ENCODE measurements at places on chromosomes 6 and 20.
A peak's percentile ranks its signal among the peaks of the same experiment; 100 is the strongest.

- peak; percentile 5 for DNase-seq
These were observed 18.4 kb upstream of the SLC22A1 start for GRCh38 chr6:160102956-160103824.

DNA sequence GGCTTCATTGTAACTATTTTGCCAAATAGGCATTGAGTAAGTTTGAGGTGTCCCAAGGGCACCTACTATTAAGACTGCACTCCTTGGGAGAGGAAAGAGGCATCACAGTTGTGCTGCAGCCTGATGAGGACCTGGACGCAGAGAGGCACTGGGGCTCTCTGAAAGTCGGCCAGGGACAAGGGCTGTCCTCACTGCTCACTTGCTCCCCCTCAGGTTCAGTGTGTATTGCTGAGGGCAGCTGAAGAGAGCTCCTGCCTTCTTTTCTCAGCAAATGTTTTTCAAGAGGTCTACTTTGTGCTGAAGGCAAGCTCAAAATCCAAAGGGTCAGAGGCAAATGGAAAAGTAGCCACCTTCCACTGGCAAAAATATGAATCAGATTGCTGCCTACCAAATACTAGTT, 331.8 kb downstream of the RIMS1 start:
- DNase-seq: no peak

GRCh38 chr6:36839749-36840431, 646 bp upstream of the CPNE5 start:
- no peak for DNase-seq

GRCh38 chr6:26431258-26432172, 8.8 kb upstream of the BTN3A3 start:
- DNase-seq: peak; percentile 42

GRCh38 chr6:131744432-131745287, 33.8 kb upstream of the CTAGE9 start:
- DNase-seq: no peak
